ENCODE measurements at places on chromosomes 4 and X.

GRCh38 chr4:59247032-59247431 lies 1953.1 kb upstream of the ADGRL3 start:
- DNase-seq: peak; percentile 25

DNA sequence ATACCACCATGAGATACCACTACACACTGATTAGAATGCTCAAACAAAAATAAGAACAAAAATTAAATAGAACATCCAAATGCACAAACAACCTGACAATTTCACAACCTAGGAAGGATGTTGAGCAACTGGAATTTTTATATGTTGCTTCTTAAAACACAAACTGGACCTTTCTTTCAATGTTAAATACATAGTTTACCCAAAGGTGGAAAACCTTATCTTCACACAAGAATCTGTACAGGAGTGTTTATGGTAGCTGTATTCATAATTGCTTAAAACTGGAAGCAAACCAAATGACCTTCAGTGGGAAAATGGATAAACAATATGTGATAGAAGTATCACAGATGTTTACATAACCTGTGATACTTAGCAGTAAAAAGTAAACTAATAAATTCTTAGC lies 573.8 kb downstream of the MAGEB5 start:
- DNase-seq: no peak

GRCh38 chrX:42809569-42809968 lies 31.6 kb upstream of the PPP1R2C start:
- DNase-seq: no peak

- DNase-seq: no peak
These were observed 80.3 kb downstream of the AWAT2 start for GRCh38 chrX:69969460-69969859.

- no peak for DNase-seq
These were observed 399.9 kb downstream of the RAB28 start for GRCh38 chr4:13084210-13084609.

DNA sequence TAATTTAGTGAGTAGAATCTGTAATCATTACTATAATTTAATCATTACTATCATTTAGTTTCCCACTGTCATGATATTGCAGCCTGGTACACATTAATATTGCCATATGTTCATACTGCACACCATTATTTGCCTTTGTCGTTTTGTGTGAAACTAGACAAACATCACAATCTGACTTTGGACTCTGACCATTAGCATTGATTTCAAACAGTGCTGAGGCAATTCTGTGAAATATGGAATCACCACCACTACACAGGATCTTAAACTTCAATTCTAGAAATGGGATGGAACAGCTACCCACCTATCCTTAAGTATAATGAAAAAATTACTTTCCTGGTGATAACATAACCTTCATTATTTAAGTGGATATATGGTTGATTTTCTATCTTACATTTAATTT lies 98.3 kb downstream of the SORBS2 start:
- DNase-seq: no peak

- peak; percentile 74 for DNase-seq
These were observed at the start of gene SLC25A4 for GRCh38 chr4:185142912-185143600. SLC25A4 (plus strand) TSS chr4:185143266; CDS start chr4:185143373, 107 bp downstream.

DNA sequence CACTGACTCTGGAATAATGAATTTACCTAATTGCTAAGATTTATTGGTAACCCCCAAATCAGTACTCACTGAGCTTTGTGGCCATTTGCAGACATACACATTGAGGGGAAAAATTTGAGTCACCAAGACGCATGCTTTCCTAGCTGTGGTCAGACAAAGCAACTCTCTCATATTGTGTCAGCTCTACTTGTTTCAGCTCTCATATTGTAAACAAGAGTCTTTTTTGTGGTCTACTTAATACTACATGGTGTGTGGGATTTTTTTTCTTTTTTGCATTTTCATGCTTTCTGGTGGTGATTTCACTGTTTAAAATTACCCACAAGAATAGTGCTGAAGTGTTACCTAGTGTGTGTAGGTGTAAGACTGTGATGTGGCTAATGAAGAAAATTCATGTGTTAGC lies 428.2 kb upstream of the GALNT7 start:
- no peak for DNase-seq

DNA sequence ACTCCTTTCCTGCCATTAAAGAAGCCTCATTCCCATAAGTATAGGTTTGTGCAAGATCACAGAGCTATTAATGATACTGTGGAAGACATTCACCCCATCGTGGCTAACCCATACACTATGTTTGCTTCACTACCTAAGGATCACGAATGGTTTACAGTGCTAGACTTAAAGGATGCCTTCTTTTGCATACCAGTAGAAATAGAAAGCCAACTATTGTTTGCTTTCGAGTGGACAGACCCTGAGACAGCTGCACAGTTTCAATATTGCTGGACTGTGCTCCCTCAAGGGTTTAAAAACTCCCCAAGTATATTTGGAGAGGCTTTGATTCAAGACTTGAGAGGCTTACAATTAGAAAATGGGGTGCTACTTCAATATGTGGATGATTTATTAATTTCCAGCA lies 16.0 kb upstream of the PAPSS1 start:
- no peak for DNase-seq

DNA sequence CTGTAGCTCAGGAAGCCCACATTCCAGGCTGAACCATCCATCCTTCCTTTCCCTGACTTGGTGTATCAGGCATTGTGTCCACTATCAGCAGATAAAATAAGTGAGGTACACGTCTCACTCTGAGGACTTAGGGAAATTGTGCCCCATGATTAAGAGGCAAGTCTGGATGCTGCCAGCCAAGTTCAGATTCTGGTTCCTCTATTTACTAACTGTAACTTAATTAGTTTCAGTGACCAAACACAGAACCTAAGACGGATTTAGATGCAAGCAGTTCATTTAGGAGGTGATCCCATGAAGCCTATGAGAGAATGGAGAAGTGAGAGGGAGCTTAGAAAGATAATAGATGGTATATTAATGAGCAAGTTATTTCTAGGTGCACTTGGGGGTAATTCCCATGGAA lies 56.6 kb upstream of the PACRGL start:
- no peak for DNase-seq

DNA sequence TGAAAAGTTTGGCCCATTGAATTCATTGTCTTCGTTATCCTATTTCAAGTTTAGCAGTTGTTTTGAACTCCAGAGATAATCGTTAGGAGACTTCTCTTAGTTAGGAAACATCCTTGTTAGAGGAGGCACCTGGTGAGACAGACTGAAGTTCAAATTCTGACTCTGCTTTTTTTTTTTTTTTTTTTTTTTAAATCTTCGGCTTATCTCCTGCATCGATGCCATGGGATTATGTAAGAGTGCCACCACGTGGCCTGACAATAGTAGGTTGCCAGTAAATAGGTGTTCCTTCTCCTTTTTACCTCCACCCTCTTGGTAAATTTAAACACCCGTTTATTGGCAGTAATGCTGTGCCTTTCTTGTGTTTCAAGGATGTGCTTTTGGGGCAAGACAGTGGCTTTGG lies 149.3 kb downstream of the SOWAHB start:
- peak; percentile 68 for DNase-seq

- no peak for DNase-seq
These were observed 327.1 kb upstream of the VCX start for GRCh38 chrX:7515681-7516413.

DNA sequence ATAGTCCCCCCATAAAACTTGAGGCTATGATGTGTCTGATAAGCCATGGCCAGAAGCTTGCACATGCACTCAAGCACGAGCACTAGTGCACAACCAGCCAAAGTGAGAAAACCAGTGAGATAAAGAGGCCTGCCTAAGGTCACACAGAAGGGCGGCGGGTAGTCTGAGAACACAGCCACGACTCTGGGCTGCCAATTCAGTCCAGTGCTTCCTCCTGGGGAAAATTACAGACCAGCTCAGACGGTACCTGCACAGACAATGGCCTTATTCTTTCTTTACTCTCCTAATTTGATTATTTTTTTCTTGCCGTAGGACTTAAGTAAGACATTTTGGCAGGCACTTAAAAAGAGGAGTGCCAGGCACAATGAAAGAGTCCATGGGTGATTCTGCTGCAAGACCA lies 533.2 kb upstream of the FAT1 start:
- DNase-seq: no peak

GRCh38 chr4:143336781-143337599 lies at the start of gene GAB1:
GAB1 (plus strand) TSS chr4:143336876; CDS start chr4:143337189, 313 bp downstream.
- peak; percentile 90 for DNase-seq

DNA sequence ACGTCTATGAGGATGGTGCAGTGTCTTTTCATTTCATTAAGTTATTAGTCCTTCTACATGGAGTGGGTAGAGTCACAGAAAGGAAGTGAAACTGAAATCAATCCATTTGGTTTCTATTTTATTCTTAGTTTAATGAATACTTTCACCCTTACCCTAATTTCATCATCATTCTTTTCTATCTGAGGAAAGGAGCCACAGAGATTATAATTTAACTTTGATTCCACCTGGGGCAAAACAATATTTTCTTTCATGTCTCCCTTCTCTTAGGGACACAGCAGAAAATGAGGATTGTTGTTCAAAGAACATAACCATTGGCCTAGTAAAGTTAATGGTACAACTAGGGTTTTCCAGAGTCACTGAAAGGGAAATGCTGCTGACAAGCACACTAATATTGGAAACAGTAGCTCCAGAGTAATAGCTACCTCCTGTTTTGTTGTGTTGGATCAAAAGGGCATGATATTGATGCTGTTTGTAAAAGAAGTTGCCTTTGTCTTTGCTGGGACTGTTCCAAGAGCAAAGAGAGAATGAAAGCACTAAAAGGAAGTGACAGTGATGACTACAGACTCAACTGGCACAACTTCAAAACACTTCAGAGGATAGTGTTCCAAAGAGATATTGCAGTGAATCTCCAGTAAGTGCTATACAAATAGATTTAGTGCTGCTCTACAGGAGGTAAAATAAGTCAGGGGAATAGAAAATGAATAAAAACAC lies 247.1 kb upstream of the PITX2 start:
- no peak for DNase-seq

- peak; percentile 2 for DNase-seq
These were observed 240.5 kb downstream of the CFAP47 start for GRCh38 chrX:36160081-36160480.

GRCh38 chrX:94937491-94937890 lies 1263.5 kb downstream of the FAM133A start:
- DNase-seq: no peak

DNA sequence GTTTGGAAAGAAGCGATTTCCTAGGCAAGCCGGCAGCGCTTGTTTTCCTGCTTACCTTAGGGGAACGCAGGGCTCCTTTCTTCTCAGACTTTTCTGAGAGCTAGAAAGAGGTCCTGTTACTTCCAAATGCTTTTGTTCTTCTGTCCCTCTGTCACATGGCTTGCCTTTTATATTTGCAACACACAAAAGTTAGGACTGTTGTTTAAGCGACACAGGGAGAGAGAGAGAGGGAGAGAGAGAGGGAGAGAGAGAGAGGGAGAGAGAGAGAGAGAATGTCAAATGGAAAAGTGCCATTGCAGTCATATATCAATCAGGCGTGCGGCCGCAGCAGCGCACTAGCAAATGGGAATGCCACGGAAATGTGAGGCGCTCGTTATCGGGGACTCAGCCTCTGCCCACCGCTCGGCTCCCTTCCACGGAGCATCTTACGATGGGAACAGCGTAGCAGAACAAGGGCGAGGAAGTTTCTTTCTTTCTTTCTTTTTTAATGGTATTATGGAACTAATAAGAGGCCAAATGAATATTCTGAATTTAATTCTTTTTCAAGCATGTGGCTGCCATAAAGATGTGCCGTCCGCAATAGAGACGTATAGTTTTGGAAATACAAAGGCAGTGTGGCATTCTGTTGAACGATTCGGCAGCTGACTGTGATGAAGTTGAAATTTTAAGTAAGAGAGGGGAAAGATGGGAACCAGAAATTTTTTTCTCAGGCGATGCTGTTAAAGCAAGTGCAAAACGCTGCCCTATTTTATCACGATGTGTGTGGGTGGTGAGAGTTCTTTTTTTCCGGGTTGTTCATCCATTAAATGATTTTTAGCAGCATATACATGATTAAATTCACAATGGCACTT lies at the start of gene NDP:
Gene NDP, minus strand, starts transcription at position 142 of the 851 bp plus-strand sequence. CDS start 14,745 bp downstream, outside the sequence.
- DNase-seq: peak; percentile 5

DNA sequence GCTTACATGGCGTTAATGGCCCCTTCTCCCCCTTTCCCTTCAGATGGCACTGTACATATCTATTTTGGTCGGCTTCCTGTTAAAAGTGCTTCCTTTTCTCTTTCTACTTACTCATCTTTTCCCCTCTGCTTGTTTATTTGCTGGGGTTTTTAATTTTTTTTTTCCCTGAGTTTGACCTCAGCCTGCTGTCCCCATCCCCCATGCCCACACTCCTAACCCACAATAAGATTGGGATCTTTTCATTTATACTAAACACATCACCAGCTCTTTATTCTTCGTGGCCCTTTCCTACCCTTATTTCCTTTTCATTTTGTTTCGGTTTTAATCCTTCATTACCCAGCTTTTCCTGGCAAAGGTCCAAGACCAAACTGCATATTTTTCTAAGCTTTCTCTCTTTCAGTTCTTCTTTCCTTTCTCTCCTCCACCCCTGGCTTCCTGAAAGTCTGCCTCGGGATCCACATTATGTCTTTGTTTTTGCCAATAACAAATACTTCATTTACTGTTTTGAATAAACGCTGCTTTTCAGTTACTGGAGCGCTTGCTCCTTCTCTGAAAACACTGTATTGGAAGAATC lies 152.0 kb upstream of the USP9X start:
- peak; percentile 66 for DNase-seq

- DNase-seq: no peak
These were observed 65.7 kb downstream of the MAGEA1 start for GRCh38 chrX:153244767-153245166.

DNA sequence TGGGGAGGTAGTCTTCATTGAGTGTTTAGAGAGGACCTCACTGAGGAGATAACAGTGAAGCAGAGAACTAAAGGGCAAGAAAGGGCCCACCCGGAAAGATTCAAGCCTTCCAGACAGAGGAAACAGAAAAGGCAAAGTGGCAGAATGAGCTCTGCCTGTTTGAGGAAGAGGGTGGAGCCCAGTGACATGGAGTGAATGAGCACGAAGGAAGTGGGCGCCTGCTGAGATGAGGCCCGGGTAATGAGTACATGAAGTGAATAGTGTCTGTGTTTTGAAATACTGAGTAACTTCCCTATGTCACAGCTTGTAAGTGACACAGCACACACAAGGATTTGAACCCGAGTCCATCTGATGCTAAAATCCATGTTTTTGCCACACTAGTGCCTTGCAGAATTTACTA lies 32.5 kb upstream of the TLR2 start:
- peak; percentile 68 for DNase-seq

DNA sequence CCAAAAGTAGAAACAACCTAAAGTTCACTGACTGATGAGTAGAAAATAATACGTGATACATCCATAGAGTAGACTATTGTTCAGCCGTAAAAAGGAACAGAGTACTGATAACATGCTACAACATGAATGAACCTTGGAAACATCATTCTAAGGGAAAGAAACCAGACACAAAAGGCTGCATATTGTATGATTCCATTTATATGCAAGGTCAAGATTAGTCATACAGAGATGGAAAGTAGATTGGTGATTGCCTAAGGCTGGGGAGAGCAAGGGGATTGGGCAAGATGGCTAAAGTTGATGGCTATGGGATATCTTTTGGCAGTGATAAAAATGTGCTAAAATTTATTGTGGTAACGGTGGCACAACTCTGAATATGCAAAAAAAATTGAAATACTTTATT lies 209.1 kb downstream of the RELL1 start:
- no peak for DNase-seq

GRCh38 chr4:17966312-17966711 lies 55.2 kb downstream of the LCORL start:
- no peak for DNase-seq
